ENCODE measurements at places on chromosomes 6 and 20.

DNA sequence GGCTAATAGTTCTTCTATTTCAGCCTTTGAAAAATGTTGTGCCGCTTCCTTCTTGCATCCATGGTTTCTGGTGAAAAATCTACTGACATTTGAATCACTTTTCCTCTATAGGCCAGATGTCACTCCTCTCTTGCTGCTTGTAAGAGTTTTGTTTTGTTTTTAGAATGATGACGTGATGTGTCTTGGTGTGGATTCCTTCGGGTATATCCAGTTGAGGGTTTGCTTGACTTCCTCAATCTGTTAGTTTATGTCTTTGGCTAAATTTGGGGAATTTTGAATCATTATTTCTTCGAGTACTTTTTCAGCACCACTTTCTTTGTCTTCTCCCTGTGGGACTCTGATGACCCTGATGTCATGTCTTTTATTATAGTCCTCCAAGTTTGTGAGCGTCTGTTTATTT lies 175.5 kb downstream of the MYLK4 start:
- DNase-seq = no peak

DNA sequence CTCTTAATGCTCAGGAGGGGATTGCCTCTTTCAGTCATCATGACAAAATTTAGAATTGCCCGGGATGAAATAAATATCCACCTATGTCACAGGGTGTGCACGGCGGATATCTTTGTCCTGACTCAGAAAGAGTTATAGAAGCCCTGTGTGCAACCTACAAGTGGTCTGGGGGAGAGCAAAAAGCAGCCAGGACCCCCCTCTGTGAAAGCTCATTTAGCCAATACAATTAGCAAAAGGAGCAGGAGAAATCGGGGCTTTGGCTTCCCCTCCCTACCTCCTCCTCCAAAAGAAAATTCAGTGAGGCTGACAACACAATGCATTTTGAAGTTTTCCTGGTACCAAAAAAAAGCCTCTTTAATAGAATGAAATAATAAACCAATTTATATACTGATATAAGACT lies 21.8 kb downstream of the FOXA2 start:
- no peak for DNase-seq

GRCh38 chr20:41200446-41201202 lies 63.3 kb downstream of the PLCG1 start:
- no peak for DNase-seq

GRCh38 chr6:170316071-170316470 lies 9.5 kb downstream of the FAM120B start:
- no peak for DNase-seq

GRCh38 chr20:47753576-47754387 lies 31.5 kb downstream of the SULF2 start:
- no peak for DNase-seq

DNA sequence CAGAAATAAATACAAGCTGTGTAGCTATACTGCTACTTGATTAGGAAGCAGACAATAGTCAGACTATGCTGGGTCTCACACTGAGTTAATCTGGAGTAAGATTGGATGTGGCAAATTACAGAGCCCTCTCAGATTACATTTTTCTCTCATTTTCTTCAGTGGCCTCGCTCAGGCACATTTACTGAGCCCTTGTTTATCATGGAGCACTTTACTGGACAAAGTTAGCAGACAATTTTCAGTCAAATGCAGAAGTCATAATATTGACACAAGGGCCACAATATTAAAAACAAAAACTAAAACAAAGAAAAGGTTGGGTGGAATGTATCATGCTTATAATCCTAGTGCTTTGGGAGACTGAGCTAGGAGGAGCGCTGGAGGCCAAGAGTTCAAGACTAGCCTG lies 95.0 kb upstream of the MAP3K7 start:
- no peak for DNase-seq

GRCh38 chr6:133040803-133041419 lies 200.2 kb upstream of the EYA4 start:
- DNase-seq = no peak

- DNase-seq = no peak
These were observed 690.7 kb downstream of the KIF16B start for GRCh38 chr20:15882553-15882952.

DNA sequence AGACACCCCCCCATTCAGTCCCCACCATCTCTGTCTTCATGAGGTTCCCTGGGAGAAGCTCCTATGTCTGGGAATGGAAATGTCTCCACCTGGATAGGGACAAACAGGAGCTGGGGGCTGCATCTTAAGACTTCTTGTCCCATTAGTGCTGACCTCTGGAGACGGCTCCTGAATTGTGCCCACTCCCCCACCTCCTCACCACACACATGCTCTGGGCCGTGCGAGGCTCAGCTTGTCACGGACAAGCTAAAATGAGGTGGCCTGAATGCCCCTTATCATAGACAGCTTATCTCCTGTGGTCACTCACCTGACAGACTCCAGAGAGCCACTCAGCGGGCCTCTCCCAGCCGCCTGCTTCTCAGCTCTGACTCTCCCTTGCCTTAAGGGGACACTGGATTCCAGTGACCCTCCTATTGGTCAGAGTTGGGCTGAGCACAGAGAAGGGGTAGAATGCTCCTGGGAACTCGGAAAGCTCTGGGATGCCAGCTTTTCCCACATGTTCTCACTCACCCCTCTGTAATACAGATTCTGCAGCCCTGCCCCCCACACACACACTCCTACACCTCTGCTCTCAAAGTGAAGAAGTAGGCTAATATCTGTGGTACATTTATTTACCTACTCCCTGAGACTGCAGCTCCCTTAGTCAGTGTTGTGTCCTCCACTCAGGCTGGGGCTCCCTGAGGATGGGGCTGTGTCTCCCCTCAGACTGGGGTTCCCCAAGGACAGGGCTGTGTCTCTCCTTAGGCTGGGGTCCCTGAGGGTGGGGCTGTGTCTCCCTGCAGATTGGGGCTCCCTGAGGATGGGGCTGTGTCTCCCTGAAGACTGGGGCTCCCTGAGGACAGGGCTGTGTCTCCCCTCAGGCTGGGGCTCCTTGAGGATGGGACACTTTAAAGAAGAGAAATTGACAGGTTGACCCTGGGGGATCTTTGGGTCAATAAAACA lies 167.5 kb downstream of the VEGFA start:
- no peak for DNase-seq

GRCh38 chr6:75234126-75234865 lies 9.3 kb downstream of the COX7A2 start:
- no peak for DNase-seq

GRCh38 chr6:83511901-83512681 lies at the start of gene PRSS35:
Gene PRSS35, plus strand, starts transcription at chr6:83512534. Its CDS starts 10,908 bp downstream, at chr6:83523442.
- no peak for DNase-seq

DNA sequence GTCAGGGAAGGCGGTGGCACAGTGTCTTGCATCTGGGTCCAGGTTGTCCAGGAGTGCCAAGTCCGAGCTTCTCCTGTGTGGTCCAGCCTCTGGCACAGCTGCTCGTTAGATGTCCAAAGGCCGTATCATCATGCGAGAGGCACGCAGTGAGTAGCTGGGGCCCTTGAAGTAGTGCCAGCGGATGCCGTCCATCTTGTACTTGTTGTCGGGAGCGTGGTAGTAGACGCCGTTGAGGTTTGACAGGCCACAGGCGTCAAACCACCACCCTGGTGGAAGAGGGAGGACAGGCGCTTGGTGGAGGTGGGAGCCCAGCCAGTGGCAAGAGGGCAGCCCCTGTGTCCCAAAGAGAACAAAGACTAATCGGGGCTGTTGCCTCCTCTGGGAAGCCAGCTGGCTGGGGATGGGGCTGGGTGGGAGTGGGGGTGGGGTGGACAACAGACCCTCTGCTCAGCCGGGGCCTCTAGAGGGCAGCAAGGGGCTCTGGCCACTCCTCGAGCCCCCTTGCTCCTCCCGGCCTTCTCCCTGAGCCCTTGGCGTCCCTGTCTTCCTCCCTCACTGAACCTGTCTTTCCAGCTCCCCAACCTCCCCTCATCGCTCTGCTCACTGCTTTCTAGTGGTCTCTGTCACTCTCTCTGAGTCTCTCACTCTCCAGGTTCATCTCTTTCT lies 39.5 kb downstream of the FAM110A start:
- peak; percentile 43 for DNase-seq

DNA sequence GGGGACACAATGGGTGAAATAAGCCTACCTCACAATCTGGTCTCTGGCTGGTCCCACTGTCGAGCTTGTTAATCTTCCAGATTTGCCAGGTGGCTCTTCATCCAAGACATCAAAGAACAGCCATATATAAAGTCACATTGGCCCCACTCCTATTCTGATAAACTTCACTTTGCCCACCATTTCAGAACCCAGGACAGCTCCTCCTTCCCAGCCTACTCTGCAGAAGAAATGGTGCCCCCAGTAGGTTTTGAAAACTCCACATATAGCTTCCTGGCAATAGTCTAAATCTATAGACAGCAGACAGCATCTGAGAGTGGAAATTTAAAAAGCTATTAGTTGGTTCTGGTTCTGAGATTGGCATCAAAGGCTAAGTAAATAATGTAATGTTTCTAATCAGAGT lies 143.1 kb upstream of the PCSK2 start:
- DNase-seq = peak; percentile 27

GRCh38 chr6:300494-301198 lies 8.4 kb downstream of the DUSP22 start:
- no peak for DNase-seq

DNA sequence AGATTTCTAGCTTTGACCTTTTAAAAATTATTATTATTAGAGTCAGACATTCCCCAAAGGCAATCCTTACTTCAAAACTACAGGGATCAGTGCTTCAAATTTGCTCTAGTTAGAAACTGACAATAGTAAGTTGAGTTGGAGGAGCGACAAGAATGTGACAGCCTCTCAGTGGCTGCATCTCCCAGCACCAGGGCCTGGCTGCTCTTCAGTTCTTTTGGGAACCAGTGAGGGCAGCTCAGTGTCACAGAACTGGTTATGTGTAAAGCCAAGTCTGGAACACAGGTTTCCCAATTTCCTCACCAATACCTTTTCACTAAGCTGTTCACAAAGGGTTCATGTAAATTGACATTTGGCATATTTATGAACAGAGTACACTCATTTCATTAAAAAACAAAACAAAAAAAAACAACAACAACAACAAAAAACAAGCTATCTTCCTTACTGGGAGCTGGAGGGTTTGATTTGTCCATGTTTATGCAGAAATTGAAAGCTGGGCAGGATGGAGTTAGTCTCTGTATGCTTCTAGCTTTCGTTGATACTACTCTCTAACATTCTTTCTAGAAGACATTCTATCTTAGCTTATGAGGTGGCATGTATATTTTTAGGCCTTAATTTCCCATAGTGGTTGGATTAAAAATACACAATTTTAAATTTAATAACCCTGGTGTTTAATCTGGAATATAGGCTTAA lies 95.0 kb downstream of the SAMD5 start:
- no peak for DNase-seq

DNA sequence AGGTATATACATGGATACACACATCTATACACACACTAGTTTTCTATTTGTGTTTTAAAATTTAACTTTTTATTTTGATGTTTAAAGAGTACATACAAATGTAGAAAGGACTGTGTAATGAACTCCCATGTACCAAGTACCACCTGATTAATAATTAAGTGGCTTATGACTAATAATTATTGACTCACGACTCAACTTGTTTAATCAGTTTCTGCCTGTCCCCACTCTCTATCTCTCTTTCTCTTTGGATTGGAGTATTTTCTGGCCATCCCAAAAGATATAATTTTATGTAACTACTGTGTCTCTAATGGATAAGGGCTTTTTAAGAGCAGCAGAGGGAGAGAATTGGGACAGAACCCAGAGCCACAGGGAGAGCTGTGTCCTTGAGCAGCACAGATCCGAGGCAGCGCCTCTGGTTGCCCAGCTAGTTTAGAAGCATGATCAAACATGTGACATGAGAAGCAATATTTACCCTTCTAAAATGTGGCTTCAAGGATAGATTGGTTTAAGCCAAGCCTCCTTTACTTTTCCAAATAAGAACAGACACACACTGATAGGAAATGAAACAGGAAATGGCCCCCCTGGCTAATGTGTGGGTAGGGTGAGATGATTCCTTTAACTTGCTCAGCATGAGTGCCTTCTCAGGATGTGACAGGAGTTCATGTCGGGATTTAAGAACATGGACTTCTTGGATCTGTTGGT lies 81.0 kb downstream of the ERMARD start:
- DNase-seq = no peak

- no peak for DNase-seq
These were observed 110.3 kb upstream of the SNX9 start for GRCh38 chr6:157712585-157713295.

GRCh38 chr6:53692172-53692571 lies 26.6 kb upstream of the KLHL31 start:
- DNase-seq = no peak

- no peak for DNase-seq
These were observed 32.2 kb upstream of the OSTM1 start for GRCh38 chr6:108106694-108107093.

All from iPS DF 6.9 (cell line).